Ovary (tissue), 10 donors: ENCODE measurements at places on chromosomes 2 and 18.

DNA sequence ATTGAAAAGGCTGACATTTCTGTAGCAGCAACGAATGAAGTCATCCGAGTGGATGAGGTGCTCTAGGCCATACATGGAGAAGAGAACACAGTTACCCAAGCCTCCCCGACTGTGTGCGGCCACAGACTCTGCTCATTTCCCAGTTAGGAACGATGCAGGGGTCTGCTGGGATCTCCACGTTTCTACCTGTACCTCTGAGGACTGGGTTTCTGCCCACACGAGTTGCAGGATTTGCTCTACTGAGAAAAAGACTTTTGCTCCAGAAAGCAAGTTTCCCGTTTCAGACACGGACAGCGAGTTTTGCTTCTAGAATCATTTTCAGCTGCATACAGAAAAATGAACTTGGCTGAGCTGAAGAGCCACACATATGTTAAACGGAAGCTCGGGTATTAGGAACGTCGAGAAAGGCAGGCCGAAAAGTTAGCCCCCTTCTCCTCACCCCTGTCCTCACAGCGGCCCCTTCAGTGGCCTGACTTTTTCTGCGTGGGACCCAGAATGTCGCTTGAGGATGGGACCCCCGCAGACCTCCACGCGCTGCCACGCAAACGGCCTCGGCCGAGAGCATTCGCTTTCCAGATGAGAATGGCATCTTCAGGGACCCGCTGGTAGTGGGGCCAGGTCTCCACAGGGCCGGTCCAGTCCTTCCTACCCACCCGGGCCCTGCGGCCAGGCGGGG is 582 bp upstream of the RAB31 start:
- no peak for DNase-seq
- no peaks in the 10 kb centered on the region for H3K27me3 ChIP-seq
- H3K4me3 ChIP-seq, result peak overlapping the region; percentile 90
- peak overlapping the region; percentile 96 for H3K27ac ChIP-seq
- no peaks in the 10 kb centered on the region for H3K36me3 ChIP-seq

- H3K36me3 ChIP-seq, result no peaks in the 10 kb centered on the region
- peaks cover 8% of the 10 kb centered on the region for H3K4me1 ChIP-seq
- H3K27ac ChIP-seq, result no peak overlapping the region
- H3K4me3 ChIP-seq, result no peak overlapping the region
- DNase-seq, result no peak
Observed at GRCh38 chr2:10022966-10023662, 20.2 kb upstream of the KLF11 start.

DNA sequence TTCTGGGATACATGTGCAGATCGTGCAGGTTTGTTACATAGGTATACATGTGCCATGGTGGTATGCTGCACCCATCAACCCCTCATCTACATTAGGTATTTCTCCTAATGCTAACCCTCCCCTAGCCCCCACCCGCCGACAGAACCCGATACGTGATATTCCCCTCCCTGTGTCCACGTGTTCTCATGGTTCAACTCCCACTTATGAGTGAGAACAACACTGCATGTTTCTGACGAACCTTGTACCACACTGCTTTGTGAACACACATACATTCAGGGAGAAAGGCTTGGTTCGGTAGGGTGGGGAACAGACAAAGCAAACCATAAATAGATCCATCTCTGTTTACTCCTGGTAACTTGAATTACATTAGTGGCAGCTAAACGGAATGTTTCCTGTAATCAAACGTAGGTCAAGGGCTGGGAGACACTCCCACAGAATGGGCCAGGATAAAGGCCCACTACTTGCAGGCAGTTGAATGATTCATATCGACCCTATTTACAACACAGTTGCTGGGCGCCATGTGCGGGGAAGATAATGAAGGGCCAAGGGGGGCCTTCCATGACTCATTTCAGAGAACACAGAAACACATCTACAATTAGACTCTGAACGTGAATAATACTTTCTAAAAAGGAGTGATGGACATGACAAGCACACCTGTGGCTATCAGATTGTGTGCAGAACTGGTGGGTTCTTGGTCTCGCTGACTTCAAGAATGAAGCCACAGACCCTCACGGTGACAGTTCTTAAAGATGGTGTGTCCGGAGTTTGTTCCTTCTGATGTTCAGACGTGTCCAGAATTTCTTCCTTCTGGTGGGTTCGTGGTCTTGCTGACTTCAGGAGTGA is 56.8 kb upstream of the KIDINS220 start:
- H3K27me3 ChIP-seq, result no peaks in the 10 kb centered on the region
- no peaks in the 10 kb centered on the region for H3K36me3 ChIP-seq
- DNase-seq, result no peak
- no peaks in the 10 kb centered on the region for H3K4me1 ChIP-seq
- no peak overlapping the region for H3K4me3 ChIP-seq

DNA sequence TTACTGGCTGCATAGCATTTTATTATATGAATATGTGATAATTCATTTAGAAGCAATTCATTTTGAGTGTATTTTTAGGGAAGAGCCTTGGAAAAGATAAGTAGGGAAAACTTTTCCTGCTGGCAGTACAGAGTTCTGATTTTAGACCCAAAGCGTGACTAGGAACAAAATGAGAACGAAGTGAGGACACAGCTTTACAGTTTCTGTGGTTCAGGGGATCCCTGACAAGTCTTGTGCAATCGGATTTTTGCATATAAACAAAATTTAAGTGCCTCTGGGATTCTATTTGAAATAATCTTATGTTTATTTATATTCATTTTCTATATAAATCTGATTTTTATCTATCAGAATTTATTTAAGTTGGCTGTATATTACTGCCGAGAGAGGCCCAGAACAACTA is 389.1 kb downstream of the LRRTM1 start:
- H3K27ac ChIP-seq, result no peak overlapping the region
- H3K4me1 ChIP-seq, result no peaks in the 10 kb centered on the region
- no peaks in the 10 kb centered on the region for H3K36me3 ChIP-seq
- H3K4me3 ChIP-seq, result no peak overlapping the region
- no peak for DNase-seq

GRCh38 chr18:49243391-49243790 is 217.1 kb downstream of the DYM start:
- no peaks in the 10 kb centered on the region for H3K27me3 ChIP-seq
- H3K27ac ChIP-seq, result no peak overlapping the region
- no peaks in the 10 kb centered on the region for H3K4me1 ChIP-seq
- no peaks in the 10 kb centered on the region for H3K36me3 ChIP-seq
- no peak for DNase-seq

- H3K4me1 ChIP-seq, result no peaks in the 10 kb centered on the region
- H3K27me3 ChIP-seq, result no peaks in the 10 kb centered on the region
- H3K36me3 ChIP-seq, result no peaks in the 10 kb centered on the region
- no peak overlapping the region for H3K27ac ChIP-seq
- no peak for DNase-seq
- H3K4me3 ChIP-seq, result no peak overlapping the region
Observed at GRCh38 chr2:150303281-150303680, 184.2 kb downstream of the RND3 start.

GRCh38 chr2:234491897-234492296 is 5.0 kb downstream of the ARL4C start:
- H3K4me1 ChIP-seq, result peaks cover 10% of the 10 kb centered on the region
- H3K36me3 ChIP-seq, result no peaks in the 10 kb centered on the region
- no peak overlapping the region for H3K27ac ChIP-seq
- no peak for DNase-seq
- H3K4me3 ChIP-seq, result no peak overlapping the region
- no peaks in the 10 kb centered on the region for H3K27me3 ChIP-seq

DNA sequence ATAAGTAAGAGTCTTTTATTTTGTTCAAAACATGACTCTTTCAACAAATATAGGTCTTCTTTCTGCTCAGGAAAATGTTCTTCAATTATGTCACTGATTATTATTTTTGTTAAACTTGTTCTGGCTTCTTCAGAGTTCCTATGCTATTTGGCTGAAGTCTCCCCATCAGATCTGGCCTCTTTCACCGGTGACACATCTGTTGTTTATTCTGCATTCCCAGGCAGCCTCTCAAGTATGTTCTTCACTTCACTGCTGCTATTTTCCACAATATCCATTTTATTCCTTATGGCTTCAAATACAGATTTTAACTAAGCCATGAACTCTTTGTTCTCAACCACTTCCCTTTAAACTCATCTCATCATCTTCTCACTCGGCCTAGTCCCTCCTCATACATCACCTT is 45.7 kb downstream of the HDAC4 start:
- H3K27me3 ChIP-seq, result no peaks in the 10 kb centered on the region
- H3K27ac ChIP-seq, result peak overlapping the region; percentile 57
- H3K36me3 ChIP-seq, result no peaks in the 10 kb centered on the region
- no peak for DNase-seq
- no peaks in the 10 kb centered on the region for H3K4me1 ChIP-seq

- H3K27me3 ChIP-seq, result no peaks in the 10 kb centered on the region
- H3K4me3 ChIP-seq, result no peak overlapping the region
- no peak overlapping the region for H3K27ac ChIP-seq
- no peaks in the 10 kb centered on the region for H3K36me3 ChIP-seq
- DNase-seq, result no peak
Observed at GRCh38 chr2:117820444-117820843, 6.0 kb downstream of the DDX18 start.

DNA sequence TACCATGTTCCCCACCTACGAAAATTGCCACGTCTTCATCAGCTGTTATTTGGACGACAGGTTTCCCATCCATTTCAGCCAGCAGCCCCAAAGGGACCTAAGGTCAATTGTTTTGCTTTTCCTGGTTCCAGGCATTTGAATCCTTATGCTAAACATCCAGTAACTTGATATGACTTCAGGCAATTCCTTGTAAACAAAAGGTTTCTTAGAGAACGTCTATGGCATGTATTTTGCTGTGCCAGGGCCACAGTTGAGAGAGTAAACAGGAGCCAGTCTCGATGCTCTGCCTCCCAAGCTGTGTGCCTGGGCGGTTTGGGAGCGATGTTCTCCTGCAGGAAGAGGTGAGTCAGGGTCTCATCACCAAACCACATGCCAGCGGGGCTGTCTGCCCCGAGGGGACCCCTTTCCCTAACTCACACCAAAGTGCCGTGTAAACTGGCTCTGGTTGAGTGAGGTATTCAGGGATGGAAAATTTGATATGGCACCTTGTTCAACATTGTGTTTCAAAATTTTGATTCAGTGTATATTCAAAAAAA is 12.9 kb upstream of the MC5R start:
- no peak overlapping the region for H3K4me3 ChIP-seq
- no peak overlapping the region for H3K27ac ChIP-seq
- H3K4me1 ChIP-seq, result no peaks in the 10 kb centered on the region
- no peaks in the 10 kb centered on the region for H3K27me3 ChIP-seq
- DNase-seq, result no peak

DNA sequence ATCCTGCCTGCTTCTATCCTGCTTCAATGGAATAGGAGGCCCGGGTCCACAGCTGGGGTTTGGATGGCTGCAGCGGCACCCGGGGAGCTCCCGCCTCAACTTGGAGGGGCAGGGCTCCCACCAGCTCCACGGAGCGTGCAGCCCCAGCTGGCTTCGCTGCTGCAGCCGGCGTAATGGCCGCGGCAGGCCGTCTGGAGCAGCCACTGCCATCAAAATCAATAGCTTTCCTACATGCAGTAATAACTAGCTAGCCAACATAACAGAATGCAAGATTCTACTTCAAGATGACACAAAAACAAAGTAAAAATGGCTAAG is 154.2 kb upstream of the RMP24 start:
- H3K4me3 ChIP-seq, result no peak overlapping the region
- no peaks in the 10 kb centered on the region for H3K27me3 ChIP-seq
- DNase-seq, result no peak
- no peaks in the 10 kb centered on the region for H3K36me3 ChIP-seq

- no peaks in the 10 kb centered on the region for H3K36me3 ChIP-seq
- no peaks in the 10 kb centered on the region for H3K27me3 ChIP-seq
Observed at GRCh38 chr18:49878015-49878414, 64.7 kb upstream of the ACAA2 start.

DNA sequence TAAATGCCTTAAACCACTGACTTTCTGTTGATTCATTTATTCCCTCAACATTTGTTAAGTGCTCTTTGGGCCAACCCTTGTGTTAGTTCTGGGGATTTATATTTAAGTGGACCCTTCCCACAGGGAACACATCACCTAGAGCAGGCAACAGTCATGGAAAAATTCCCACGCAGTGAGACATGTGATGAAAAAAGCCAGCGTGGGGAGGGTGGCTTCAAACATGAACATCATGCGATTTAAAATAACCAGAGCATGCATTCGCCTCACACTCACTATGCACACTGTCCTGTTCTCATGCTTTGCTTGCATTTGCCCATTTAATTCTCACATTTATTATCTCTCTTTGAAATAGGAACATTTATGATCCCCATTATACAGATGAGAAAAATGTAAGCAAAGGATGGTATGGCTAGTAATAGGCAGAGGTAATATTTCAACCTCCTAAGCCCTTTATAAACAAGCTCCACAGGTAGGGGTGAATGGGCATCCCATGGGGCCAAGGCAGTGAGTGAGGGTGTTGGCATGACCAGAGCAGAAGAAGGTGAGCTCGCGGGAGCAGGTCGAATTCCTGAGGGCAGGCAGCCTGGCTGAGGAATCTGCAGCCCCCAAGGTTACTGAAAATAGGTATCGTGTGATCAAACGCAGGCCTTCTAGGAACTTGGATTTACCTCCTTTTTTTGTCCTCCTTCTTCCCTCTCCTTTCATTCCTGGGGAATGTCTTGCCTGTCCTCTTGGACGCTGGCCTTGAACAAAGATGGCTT is 297.8 kb downstream of the MYCN start:
- no peak overlapping the region for H3K27ac ChIP-seq
- no peaks in the 10 kb centered on the region for H3K36me3 ChIP-seq
- H3K4me1 ChIP-seq, result no peaks in the 10 kb centered on the region
- no peaks in the 10 kb centered on the region for H3K27me3 ChIP-seq
- no peak for DNase-seq

GRCh38 chr18:58005885-58006523 is 38.0 kb upstream of the NEDD4L start:
- no peaks in the 10 kb centered on the region for H3K36me3 ChIP-seq
- H3K4me3 ChIP-seq, result no peak overlapping the region
- no peaks in the 10 kb centered on the region for H3K4me1 ChIP-seq
- H3K27me3 ChIP-seq, result no peaks in the 10 kb centered on the region
- no peak overlapping the region for H3K27ac ChIP-seq

- no peaks in the 10 kb centered on the region for H3K27me3 ChIP-seq
- no peak overlapping the region for H3K27ac ChIP-seq
- DNase-seq, result no peak
- H3K36me3 ChIP-seq, result no peaks in the 10 kb centered on the region
- H3K4me3 ChIP-seq, result no peak overlapping the region
- no peaks in the 10 kb centered on the region for H3K4me1 ChIP-seq
Observed at GRCh38 chr2:96939415-96939814, 47.0 kb downstream of the FAM178B start.

DNA sequence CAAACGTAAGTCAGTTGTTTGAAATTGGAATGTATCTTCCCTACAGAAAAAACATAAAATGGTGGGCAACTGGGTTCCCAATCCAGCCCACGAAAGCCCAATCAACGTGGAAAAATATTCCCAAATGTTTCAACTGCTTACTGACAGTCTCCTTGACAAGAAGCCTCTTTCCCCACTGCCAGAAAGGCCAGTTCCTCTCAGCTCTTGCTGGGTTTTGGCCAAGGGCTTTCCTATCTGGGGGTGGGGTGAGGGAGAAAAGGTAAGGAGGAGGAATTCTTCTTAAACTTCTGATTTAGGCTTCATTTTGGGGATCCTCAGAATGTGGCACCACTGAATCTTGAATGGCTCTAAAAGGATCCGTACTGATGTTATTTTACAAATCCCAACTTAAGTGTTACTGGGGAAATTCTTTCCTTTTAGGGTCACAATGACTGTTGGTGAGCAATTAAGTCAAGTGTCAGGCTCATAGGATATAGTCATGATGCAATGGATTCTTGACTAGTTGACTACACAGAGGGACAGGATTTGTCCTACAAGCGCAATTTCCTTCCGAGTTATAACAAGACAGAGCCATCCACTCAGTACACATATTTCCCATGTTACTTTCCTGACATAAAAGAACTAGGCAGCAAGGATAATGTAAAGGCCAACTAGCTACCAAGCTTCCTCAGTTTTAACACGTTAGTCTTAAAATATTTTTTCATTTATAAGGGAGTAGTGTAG is 73.6 kb downstream of the SPRED2 start:
- no peak for DNase-seq
- H3K36me3 ChIP-seq, result no peaks in the 10 kb centered on the region
- H3K4me3 ChIP-seq, result no peak overlapping the region
- peaks cover 2% of the 10 kb centered on the region for H3K4me1 ChIP-seq
- H3K27me3 ChIP-seq, result no peaks in the 10 kb centered on the region
